H1 (cell line): ENCODE measurements at places on chromosomes 12 and 14.

DNA sequence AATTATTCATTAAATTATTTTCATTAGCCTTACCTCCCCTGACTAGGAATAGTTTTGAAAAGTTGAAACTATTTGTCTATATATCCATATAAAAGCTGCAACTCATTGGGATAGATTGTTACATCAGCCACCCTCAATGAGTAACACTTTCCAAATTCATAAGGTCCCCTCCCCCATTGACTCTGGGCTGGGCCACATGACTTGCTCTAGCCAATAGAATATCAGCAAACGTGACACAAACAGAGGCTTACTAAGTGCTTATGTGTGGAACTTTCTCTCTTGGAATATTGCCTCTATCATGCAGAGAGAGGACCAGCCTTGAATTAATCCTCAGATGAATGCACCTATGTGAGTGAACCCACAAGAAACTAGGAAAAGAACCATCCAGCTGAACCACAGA, 213.7 kb downstream of the CCDC59 start:
- H3K4me3 ChIP-seq, result no peak overlapping the region
- no peak for DNase-seq
- no peaks in the 10 kb centered on the region for H3K4me1 ChIP-seq
- H3K36me3 ChIP-seq, result no peaks in the 10 kb centered on the region
- no peaks in the 10 kb centered on the region for H3K27me3 ChIP-seq

DNA sequence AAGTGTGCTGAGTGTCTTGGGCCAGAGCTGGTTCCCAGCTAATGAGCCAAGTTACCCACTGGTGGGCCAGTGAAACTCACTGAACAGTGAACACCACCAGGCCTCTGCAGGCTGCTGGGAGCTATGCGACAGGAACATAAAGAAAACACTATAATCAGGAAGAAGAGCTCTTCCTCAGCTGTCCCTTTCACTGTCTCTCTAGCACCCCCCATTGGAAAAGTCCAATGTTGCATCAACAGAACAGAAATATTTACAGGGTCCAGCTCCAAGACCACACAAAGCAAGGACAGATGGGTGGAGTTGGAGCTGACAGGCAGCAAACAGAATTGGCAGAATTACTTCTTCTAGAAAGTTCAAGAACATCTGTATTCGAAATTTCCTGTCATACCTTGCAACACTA, 903.6 kb upstream of the TMEM132C start:
- H3K36me3 ChIP-seq, result no peaks in the 10 kb centered on the region
- DNase-seq, result no peak
- no peak overlapping the region for H3K4me3 ChIP-seq
- H3K27me3 ChIP-seq, result no peaks in the 10 kb centered on the region
- H3K4me1 ChIP-seq, result no peaks in the 10 kb centered on the region
- H3K27ac ChIP-seq, result no peak overlapping the region

GRCh38 chr12:110937104-110937641, 16.8 kb upstream of the MYL2 start:
- peak overlapping the region; percentile 76; the same call in 1 of the 2 replicates for H3K27ac ChIP-seq
- peak overlapping the region; percentile 7; the same call in 1 of the 2 replicates for H3K4me3 ChIP-seq
- peaks cover 1% of the 10 kb centered on the region for H3K4me1 ChIP-seq
- DNase-seq, result peak; percentile 95

- DNase-seq, result peak; percentile 38
- no peak overlapping the region for H3K27ac ChIP-seq
- no peaks in the 10 kb centered on the region for H3K27me3 ChIP-seq
- peaks cover 5% of the 10 kb centered on the region; the same call in 1 of the 2 replicates for H3K4me1 ChIP-seq
- no peak overlapping the region for H3K4me3 ChIP-seq
- no peaks in the 10 kb centered on the region for H3K36me3 ChIP-seq
Observed at GRCh38 chr12:130705178-130705822, 10.8 kb downstream of the RIMBP2 start.

DNA sequence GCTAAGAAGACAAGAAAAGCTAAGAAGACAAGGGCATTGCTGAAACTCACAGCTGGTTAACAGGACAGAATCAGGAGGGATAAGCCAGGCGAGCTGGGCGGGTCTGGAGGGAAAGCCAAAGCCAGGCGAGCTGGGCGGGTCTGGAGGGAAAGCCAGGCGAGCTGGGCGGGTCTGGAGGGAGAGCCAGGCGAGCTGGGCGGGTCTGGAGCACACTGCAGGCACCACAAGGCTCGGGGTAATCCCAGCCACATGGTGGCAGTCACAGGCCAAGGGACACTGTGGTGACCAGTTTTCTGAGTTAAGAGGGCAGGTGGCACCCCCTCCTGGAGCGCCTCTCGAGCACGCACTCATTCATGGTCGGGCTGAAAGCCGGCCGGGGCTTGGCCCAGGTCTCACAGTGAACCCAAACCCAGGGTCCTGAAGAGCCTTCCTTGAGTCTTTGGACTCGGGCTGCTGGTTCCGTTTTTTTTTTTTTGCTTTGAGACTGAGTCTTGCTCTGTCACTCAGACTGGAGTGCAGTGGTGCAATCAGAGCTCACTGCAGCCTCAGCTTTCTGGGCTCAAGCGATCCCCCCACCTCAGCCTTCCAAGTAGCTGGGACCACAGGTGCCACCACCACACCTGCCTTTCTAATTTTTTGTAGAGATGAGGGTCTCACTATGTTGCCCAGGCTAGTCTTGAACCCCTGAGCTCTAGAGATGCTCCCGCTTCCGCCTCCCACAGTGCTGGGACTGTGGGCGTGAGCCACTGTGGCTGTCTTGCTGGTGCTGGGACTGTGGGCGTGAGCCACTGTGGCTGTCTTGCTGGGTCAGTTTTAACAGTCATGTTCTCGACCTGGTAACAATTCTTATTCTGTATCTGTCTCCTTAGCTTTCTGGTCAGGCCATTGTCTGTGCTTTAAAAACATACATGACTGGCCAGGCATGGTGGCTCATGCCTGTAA, 40.2 kb downstream of the HSP90AA1 start:
- peak; percentile 75 for DNase-seq
- H3K27me3 ChIP-seq, result no peaks in the 10 kb centered on the region

- H3K27ac ChIP-seq, result no peak overlapping the region
- no peak overlapping the region for H3K4me3 ChIP-seq
- no peak for DNase-seq
- no peaks in the 10 kb centered on the region; the same call in 1 of the 2 replicates for H3K27me3 ChIP-seq
- H3K36me3 ChIP-seq, result no peaks in the 10 kb centered on the region
- H3K4me1 ChIP-seq, result no peaks in the 10 kb centered on the region
Observed at GRCh38 chr14:93729993-93730392, 58.3 kb downstream of the PRIMA1 start.

DNA sequence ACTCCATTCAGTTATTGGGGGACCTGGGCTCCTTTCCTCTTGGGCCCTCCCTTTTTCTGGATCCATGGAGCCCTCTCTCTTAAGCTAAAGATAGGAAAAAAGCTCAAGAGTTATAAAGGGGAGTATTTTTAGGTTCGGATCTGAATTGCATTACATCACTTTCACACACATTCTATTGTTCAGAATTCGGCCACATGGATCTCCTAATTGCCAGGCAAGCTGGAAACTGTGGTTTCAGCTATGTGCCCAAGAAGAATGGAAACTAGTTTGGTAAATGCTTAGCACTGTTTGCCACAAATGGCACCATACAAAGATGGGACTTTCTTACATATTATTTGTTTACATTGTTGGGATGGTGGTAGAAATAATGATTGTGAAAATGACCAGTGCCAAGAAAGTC, 145.6 kb downstream of the LRIG3 start:
- H3K4me3 ChIP-seq, result no peak overlapping the region
- DNase-seq, result no peak
- H3K4me1 ChIP-seq, result no peaks in the 10 kb centered on the region
- H3K36me3 ChIP-seq, result no peaks in the 10 kb centered on the region
- no peak overlapping the region for H3K27ac ChIP-seq
- H3K27me3 ChIP-seq, result no peaks in the 10 kb centered on the region

- no peak for DNase-seq
- no peak overlapping the region for H3K27ac ChIP-seq
- no peaks in the 10 kb centered on the region for H3K36me3 ChIP-seq
- H3K4me3 ChIP-seq, result no peak overlapping the region
- H3K4me1 ChIP-seq, result no peaks in the 10 kb centered on the region
Observed at GRCh38 chr12:126966498-126966897, 1300.5 kb upstream of the TMEM132C start.

DNA sequence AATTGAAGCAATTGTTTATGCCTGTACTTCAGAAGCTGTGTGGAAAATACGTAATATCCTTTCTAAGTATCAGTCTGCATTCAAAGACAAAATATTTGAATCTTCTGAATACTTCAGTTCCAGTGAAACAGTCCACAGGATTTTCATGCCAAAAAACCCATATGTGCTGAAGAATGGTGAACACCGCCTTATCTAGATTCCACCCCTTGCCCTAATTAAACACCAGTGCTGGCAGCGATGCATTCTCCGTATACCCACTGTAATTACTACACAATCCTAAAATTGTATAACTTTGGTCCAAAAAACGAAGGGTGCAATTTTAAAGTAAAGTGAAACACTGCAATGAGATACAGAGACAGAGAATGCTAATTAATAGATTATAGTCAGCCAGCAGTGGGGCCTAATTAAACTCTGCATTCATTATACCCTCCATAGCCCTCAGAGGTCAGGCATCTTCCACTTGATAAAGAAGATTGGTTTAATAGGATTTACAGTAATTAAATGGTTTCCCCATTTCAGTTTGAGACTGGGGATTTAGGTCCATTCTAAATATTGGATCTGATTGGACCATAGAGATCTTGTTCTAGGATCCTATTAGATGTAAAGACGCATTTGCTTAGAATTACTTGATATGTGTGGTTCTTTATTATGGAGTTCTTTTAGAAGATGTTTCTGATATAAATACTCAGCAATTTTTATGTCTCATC, 43.9 kb downstream of the ERC1 start:
- H3K27me3 ChIP-seq, result no peaks in the 10 kb centered on the region
- H3K36me3 ChIP-seq, result peaks cover 4% of the 10 kb centered on the region
- no peak overlapping the region for H3K4me3 ChIP-seq
- DNase-seq, result no peak
- H3K27ac ChIP-seq, result no peak overlapping the region

- no peak overlapping the region for H3K27ac ChIP-seq
- H3K36me3 ChIP-seq, result no peaks in the 10 kb centered on the region
- no peak overlapping the region for H3K4me3 ChIP-seq
- H3K27me3 ChIP-seq, result no peaks in the 10 kb centered on the region
- DNase-seq, result peak; percentile 72
- no peaks in the 10 kb centered on the region; the same call in 1 of the 2 replicates for H3K4me1 ChIP-seq
Observed at GRCh38 chr14:74531467-74531866, 37.9 kb downstream of the ISCA2 start.

DNA sequence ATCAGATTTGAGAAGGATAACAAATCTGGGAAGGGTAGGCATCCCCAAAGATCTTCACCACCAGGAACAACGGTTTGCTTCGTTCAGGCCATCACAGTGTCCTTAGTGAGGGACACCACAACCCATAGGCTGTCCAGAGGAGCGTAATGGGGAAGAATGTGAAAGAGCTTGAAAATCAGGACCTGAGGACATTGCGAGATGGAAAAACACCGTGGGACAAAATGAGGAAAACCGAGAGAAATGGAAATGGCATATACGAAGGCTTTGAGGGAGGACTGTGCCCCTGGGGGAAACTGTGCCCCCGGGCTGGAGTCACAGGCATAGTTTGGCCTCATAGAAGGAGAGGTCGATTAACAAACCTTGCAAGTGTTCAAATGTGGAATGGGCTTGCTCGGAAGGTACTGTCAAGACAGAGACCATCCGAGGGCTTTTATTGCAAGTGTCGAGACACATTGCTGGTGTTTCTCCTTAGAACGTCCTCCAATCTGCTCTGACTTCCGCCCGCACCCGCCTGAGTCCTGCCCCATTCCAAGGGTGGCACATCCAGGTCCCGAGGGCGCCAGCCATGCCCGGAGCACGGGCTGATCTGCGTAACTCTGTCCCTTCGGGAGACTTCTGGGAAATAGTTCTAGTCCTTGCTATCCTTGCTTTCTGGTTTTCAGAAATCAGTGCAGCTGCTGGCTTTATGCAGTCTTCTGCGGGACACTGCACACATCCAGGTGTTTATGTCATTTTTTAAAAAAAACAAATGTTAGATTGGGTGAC, 885 bp upstream of the PALS1 start:
- peak overlapping the region; percentile 81 for H3K4me3 ChIP-seq
- peaks cover 4% of the 10 kb centered on the region; the same call in 1 of the 2 replicates for H3K4me1 ChIP-seq
- H3K36me3 ChIP-seq, result no peaks in the 10 kb centered on the region
- no peak overlapping the region for H3K27ac ChIP-seq
- DNase-seq, result no peak
- peaks cover 8% of the 10 kb centered on the region for H3K27me3 ChIP-seq

DNA sequence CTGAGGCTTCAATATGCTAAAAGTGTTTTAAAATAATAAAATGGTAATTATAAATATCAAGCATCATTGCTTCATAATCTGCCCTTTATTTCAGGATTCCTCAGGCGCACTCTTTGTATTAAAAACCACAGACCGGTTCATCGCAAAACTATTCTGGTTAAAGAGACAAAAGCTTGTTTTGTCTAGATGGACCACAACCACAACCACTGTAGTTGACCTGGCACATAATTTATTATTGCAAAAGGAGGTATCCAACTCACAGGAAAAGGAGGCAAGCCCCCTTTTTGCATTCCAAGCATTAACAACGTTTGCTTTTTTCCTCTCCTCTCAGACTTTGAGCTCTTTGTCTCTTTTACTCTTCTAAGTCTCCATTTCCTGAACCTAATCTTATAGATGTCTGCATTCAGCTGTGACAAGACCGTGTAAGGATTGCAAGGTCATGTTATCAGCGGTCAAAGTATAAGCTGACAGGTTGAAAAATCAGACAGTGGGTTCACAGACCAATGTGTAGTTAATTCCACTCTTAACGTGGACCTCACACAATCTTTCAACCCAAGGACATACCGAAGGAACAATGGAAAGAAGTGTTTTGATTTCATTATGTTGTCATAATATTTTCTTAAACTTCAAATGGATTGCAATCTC, 1057.6 kb downstream of the GALC start:
- no peak overlapping the region for H3K27ac ChIP-seq
- no peak overlapping the region for H3K4me3 ChIP-seq
- no peak for DNase-seq
- no peaks in the 10 kb centered on the region for H3K36me3 ChIP-seq
- no peaks in the 10 kb centered on the region for H3K27me3 ChIP-seq

- H3K27ac ChIP-seq, result no peak overlapping the region
- H3K36me3 ChIP-seq, result no peaks in the 10 kb centered on the region
- H3K4me3 ChIP-seq, result no peak overlapping the region
- peaks cover 5% of the 10 kb centered on the region for H3K4me1 ChIP-seq
Observed at GRCh38 chr12:92650228-92650822, 52.5 kb upstream of the PLEKHG7 start.

DNA sequence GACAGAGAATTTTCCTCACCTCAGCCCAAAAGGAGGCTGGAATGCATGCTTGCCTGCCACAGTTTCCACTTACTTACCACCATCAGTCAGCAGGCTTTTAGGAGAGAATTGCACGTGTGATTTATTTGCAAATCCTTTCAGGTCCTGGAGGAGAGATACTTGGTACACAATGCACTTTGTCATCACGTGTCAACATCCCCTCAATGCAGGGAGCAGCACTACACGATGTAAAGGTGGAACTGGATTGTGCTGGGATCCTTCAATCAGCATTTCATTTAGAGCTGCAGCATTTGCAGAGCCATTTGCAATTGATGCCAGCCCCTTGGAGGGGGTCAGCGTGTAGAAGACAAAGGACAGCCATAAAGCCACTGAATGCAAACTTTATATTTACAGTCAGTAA, 218.1 kb downstream of the GLT1D1 start:
- DNase-seq, result no peak
- H3K27ac ChIP-seq, result no peak overlapping the region
- no peaks in the 10 kb centered on the region for H3K27me3 ChIP-seq
